MM.1S (cell line): ENCODE measurements at places on chromosomes 2 and 18.

GRCh38 chr2:142870526-142870925, 6.9 kb upstream of the KYNU start:
- no peak for DNase-seq

DNA sequence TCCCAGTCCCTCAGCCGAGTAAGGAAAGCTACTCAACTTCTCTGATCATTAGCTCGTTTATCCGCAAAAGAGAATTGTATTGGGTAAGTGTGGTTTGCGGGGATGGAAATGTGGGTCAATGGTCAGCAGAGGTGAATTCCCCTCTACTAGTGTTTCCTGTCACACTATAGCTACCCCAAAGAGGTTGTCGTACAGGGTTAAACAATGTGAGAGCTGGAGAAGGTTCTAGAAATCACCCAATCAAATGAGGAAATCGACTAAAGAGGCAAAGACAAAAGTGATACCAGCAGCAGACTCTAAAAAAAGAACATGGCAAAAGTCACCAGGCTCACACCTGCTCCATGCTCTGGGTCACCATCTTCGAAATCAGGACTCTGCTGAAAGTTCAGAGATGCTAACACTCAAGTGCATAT, 144.7 kb upstream of the ITGA4 start:
- peak; percentile 94 for DNase-seq

DNA sequence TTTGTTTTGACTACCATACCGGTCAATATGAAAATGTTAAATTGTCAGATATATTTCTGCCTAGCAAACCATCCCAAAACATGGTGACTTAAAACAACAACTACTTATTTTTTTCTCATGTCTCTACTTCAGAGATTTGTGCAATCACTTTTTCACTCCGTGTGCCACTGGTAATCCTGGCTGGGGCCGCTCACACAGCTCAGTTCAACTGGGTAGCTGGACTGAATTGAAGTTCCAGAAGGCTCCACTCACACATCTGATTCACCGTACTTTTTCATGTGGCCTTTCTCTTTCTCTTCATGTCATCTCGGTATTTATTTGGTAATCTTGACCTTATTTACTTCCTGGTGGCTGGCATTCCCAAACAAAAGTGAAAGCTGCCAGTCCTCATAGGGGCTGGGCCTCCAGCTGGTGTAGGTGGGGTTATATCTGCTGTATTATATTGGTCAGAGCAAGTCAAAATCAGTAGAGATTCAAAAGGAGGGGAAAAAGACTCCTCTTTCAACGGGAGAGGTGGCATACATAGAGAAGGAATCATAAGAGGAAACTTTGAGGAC, 513.9 kb upstream of the NXPH2 start:
- no peak for DNase-seq

GRCh38 chr2:174846218-174846617, 81.9 kb upstream of the CHRNA1 start:
- DNase-seq = no peak
